ENCODE measurements at places on chromosomes 4 and X.

DNA sequence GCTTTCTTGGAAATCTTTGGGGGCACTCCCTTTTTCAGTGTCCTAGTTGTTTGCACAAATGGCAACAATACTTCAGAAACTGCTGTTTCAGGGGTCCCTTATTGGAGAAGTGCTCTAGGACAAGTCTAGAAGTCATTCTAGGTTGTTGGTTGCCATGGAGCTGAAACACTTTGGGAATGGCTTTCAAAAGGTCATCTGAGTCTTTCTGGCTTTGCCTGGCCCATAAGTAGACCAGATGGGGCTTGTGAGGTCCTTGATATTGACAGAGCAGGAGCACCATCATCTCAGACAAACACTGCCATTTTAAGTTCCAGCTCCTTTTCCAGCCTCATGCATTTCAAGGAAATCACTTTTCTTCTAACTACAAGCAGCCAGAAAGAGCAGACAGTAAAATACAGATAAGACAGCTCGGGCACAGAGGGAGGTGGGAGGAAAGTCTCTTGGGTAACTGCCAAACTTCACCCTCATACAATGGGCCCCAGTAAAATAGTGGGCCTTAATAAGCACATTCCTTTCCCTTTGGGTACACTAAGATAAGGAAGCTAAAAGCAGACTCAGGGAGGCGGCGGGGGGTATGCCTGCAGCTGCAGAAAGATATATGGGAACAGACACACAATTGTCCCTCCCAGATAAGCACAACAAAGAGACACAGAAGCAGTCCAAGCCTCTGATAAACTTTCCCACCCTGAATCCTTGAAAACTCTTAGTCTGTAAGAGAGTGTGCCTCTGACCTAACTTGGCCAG is 8.5 kb upstream of the NXF3 start:
- DNase-seq: no peak

DNA sequence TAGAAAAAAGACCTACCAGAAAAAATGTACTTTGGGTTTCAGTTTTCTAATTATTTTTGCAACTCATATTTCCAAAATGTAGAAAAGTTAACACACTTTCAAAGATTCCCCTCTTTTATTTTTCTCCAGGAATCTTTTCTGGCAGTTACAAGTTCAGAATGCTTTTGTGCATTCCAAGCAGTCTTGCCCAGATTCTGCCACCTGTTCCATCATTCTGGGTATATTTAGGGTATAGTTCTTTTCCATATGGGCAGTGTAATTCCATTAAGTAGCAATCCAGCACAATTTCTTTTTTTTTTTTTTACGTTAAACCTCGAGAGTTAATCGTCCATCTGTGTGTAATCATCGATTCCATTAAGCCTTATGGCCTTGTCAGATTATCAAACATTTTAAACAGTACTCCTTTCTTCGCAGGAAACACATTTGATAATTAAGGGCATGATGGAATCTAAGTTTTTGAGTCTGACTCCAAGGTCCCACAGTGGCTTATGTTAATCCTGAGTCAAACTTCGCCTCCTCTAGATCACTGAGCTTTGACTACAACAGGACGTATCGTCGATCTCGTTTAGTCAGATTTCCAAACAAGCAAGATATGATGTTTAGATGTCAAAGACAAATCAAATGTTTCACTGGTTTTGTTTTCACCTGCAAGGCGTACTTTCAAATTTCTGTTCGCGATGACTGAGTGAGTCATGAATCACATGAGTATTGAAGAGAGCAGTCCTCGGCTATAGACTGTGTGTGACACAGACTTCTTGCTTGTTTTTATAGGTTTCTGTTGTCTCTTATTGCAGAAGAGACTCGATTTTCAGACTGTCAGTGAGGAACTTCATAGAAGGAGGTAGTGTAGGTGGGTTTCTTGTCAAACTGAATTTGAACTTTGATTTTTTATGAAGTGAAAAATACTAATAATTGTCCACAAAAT is 118.9 kb upstream of the GK2 start:
- no peak for DNase-seq

GRCh38 chr4:120948382-120948781 is 25.9 kb upstream of the PRDM5 start:
- DNase-seq: no peak

GRCh38 chrX:70553516-70553915 is 108.9 kb downstream of the DLG3 start:
- DNase-seq: no peak

GRCh38 chr4:163544407-163545038 is 50.0 kb downstream of the TMA16 start:
- DNase-seq: peak; percentile 13

DNA sequence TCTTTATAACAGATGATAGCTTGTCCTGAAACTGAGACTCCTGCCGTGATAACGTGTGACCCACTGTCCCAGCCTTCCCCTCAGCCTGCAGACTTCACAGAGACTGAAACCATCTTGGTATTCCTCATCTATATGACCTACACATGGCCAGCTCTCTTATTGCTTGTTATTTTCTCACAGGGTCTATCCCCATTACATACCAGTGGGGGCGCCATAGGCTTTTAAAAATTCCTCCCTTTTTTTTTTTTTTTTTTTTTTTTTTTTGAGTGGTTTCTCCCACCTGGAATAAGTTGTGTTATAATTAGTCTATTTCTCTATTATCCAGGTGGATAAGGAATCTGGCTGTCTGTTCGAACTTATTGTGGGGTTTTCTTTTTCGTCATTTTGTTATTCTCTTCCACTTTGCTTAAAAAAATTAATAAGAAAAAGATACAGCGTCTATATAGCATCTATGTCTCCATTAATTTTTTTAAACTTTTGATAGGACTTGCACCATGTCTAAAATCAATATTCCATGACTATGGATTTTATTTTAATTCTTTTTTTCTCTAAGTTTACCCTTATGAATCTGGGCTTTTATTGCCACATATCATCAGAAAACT is 47.2 kb downstream of the GYG2 start:
- peak; percentile 4 for DNase-seq

GRCh38 chrX:113157496-113157895 is 316.9 kb upstream of the AMOT start:
- no peak for DNase-seq

- DNase-seq: no peak
Observed at GRCh38 chr4:96166806-96167205, 326.9 kb downstream of the PDHA2 start.

DNA sequence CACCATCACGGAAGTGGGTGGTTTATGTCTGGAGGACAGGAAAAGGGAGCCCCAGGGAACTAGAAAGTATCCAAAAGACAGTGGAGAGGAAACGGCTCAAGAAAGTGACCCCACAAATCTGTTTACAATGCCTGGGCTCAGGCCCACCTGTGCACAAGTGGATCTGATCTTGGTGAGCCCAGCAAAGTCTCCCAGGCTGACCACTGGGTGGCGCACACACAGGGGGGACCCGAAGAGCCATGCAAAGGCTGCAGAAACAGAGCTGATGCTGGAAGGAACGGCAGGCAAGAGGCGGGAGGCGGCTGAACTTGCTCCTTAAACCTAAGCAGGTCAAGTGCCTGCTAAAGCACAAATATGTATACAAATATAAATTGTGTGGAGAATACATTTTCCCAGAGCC is 9.6 kb downstream of the HAUS7 start:
- DNase-seq: no peak

DNA sequence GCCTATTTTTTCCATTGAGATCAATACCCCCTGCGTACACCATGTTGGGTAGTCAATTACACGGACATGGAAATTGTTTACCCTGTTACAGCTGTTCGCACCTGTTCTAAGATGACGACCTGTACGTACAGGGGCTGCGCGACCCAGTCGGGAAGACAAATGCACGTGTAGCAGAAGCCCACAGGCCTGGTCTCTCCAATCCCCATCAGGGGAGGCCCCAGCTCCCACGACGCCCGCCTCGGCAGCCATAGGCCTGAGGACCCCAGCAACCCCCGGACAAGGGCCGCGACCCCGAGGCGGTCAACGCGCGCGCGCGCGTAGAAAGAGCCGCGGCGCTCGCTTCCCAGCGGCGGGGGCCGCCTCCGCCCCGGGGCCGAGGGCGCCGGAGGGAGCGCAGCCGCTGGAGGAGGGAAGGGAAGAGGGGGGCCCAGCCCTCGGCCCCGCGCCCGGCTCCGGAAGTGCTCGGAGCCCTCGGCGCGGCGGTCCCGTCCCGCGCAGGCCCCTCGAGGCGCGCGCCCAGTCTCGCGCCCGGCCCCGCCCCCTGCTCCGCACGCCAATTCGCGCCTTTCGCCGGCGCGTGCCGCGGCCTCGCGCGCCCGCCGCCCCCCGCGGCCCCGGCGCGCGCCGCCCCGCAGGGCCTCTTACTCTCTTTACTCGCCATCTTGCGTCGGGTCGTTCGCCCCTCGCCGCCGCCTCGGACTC is 618 bp downstream of the RBBP7 start:
- no peak for DNase-seq

GRCh38 chr4:40648131-40648530 is 18.5 kb upstream of the RBM47 start:
- no peak for DNase-seq

GRCh38 chrX:103839404-103839803 is 7.3 kb upstream of the RAB9B start:
- no peak for DNase-seq

- DNase-seq: no peak
Observed at GRCh38 chrX:13700380-13700779, 11.5 kb downstream of the RAB9A start.

GRCh38 chrX:77070202-77070918 is 376.8 kb upstream of the FGF16 start:
- no peak for DNase-seq

GRCh38 chr4:110681381-110681780 is 58.5 kb upstream of the PITX2 start:
- DNase-seq: no peak

- peak; percentile 6 for DNase-seq
Observed at GRCh38 chrX:121733514-121733913, 686.1 kb downstream of the GLUD2 start.

GRCh38 chrX:123170546-123170945 is 13.5 kb upstream of the GRIA3 start:
- DNase-seq: no peak

DNA sequence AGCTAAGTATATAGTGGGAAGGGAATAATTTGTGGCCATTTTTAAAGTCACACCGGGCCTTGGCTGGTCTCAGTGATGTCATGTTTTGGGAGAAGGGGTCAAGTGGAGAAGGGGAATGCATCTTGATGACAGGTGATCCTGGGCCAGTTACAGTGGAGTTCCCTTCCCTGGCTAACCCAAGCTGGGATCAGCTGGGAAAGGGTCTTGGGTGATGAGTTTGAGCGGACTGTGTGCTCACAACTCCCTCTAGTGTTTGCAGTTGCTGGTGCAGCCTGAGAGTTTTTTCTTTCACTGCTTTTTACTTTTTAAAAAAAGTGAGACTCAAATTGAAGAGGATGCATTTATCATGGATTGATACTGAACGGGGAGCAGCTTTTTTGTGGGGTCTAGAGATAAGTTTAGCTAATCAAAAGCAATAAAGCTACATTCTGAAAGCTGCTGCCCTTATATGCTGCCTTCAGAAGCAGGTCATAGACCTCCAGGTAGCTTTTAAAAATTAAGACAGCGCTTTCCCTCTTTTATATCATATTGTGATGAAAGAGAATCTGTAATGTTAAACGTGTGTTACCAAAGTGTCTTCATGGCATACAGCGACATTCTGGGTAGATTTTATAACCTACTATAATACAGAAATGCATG is 164.7 kb downstream of the DCLK2 start:
- DNase-seq: no peak

- DNase-seq: no peak
Observed at GRCh38 chrX:116781926-116782325, 319.1 kb upstream of the CT83 start.

GRCh38 chrX:101977106-101977505 is 45.3 kb upstream of the ZMAT1 start:
- no peak for DNase-seq

DNA sequence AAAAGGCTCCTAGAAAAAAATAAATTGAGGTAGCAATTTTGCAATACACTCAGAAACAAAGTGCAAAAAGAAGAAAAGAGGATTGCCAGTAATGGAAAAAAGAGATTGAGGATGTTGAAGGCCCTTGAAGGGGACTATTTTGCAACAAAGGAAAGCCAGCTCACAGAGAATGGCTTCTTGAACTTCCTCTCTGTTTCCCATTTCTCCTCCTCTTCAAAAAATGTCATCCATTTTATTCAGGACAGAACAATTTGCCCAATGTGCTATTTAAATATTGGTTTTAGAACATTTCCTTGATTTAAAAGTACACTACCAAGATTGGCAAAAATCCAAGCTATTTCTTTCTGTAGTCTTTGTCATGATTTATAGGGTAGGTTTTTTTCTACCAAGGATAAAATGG is 60.2 kb downstream of the GASK1B start:
- DNase-seq: no peak

DNA sequence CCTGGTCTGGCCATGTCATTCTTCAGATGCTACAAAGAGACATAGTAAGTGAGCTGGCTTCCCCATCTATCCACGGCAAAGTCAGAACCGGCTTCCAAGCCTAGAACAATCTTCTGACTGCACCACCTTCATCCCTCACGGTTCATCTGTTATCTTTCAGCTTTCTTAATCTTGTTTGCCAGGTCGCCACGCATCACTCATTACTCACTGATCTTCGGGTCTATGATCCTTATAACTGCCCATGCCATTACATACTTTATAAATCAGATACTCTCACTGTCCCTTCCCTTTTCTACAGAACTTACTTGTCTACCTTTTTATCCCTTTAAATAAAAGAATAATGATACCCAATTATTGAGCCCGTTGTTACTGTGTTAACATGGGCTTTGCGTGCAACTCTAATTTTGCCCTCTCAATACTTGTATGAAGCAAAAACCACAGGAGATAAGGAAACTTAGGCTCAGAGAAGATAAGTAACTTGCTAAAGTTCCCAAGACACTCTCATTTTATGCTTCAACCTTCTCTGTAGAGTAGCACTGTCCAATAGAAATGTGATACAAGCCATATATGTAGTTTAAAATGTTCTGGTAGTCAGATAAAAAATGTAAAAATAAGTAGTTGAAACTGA is 171.7 kb downstream of the AMELX start:
- no peak for DNase-seq

GRCh38 chr4:4942658-4943057 is 76.6 kb downstream of the CYTL1 start:
- no peak for DNase-seq

- no peak for DNase-seq
Observed at GRCh38 chr4:104032896-104033295, 313.1 kb upstream of the TACR3 start.

GRCh38 chr4:94934864-94935263 is 177.1 kb downstream of the BMPR1B start:
- DNase-seq: no peak

DNA sequence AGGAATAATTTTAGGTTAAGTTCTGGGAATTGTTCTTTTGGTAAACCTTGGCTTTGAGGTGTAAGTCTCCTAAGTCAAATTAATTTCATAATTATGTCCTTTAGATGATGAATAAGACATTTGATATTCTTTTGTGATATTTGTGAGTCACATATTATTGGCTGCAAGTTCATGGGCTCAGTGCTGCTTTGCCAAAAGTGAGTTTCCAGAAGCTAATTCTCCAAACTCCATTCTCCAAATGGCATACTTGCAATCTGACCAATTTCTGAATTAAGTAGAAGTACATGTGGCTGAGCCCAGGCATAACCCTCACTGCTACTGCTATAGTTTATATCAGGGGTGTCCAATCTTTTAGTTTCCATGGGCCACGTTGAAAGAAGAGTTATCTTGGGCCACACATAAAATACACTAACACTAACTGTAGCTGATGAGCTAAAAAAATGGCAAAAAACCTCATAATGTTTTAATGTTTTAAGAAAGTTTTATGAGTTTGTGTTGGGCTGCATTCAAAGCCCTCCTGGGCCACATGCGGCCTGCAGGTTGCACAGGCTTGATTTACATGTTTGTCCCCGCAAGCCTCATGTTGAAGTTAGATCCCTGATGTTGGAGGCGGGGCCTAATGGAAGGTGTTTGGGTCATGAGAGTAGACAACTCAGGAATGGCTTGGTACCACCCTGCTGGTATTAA is 196.1 kb downstream of the ZNF330 start:
- DNase-seq: no peak

All from GM04504 (cell line).